Inflammatory macrophage treated with lipopolysaccharide for 1 hour (primary cell): ENCODE measurements at places on chromosomes 12 and 14.

DNA sequence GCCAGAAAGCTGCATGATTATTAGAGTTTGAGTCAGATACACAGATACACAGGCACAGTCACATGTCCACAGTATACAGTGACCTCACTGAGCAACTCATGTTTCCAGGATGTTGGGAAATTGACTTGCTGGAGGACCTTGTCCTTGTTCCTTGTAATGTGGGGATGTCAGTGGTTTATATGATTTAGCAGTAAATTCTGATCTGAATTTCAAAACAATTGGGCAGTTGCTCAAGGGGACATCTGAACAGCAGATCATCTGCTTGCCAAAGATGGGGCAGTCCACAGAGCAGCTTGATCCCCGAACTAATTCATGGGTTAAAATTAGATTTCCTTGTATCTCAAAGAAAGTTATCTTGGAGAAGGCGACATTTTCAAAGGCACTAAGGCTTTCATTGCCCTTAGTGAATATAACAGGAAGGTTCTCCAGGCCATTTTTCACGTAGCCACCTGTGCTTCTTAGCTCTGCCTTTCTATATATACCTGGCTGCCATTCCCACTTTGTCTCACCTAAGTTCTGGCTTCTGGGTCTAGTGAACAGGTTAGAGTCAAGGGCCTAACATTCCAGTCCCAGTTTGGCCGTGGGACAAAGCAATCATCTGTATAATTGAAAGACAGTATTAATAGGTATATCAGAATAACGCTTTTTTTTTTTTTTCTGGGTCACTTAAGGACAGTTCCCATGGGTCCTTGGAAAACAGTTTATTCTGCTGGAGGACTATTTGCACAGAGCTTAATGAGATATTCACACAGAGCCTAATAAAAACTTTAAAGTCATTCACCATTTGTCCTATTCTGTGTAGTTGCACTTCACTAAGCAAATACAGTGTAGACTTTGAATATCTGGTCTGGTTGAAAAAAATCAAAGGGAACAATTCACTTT lies 64.9 kb upstream of the STRN3 start:
- DNase-seq, result peak; percentile 100

DNA sequence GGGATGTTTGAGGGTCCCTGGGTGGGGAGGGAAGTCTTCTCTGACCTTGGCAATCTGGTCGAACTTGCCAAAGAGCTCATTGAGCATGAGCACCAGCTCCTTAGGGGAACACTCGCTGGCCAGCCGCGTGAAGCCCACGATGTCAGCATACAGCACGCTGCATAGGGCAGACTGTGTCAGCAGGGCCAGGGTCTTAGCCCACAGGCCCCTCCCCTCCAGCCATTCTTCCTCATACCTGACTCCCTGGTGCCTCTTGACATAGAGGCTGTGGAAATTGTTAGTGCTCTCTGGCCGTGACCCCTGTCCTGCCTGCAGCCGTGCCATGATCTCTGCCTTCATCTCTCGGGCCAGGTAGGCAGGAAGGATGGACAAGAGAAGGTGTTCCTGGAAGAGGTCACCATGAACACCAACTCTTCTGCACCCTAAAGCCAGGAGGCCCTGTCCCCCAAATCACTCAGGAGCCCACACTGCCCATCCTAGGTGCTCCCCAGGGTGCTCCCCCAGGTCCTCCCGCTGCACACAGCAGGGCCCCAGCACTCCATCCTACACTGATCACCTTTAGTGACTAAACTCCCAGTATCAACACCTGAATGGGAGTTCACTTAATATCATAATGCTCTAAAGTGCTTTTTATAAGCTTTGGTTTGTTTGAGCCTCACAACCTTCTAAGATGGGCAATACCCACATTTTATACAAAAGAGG lies 3.7 kb downstream of the ADCY4 start:
- no peak for DNase-seq

DNA sequence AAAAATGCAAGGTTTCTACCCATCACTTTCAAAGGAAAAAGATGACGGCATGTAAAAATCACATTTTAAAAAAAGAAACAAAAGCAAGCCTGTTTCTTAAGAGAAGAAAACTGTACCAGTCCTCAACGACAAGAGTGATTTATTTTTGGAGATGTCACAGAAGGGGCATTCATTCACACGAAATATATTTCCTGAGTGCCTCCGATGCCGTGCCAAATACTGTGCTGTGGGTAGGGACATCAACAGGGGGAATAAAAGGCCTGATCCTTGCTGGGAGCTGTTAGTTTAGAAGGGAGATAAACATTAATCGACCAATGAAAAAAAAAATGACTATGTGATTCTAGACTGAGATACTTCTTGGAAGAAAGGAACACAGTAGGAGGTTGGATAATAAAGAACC lies 297.5 kb upstream of the SOX5 start:
- DNase-seq, result no peak

- DNase-seq, result peak; percentile 17
These were observed 706 bp upstream of the DIO2 start for GRCh38 chr14:80212023-80212397.

DNA sequence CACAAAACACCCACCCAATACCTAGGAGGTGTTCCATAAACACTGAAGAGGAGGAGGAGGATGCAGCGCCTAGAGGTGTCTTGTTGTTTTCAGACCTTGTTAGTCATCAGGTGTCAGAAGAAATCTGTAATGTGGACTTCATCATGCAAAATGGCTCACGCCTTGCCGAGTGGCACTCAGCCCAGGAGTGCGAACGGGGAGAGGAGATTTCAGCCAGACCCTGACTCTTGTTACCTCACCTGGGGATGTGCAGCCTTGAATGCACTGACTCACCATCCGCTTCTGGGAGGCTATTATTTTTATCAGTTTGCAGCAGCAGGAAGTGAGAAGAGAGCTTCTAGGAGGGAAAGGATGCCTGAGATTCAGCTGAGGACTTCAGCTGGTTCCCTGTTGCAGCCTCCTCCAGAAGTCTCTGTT lies 48.2 kb upstream of the PLXNC1 start:
- DNase-seq, result no peak

DNA sequence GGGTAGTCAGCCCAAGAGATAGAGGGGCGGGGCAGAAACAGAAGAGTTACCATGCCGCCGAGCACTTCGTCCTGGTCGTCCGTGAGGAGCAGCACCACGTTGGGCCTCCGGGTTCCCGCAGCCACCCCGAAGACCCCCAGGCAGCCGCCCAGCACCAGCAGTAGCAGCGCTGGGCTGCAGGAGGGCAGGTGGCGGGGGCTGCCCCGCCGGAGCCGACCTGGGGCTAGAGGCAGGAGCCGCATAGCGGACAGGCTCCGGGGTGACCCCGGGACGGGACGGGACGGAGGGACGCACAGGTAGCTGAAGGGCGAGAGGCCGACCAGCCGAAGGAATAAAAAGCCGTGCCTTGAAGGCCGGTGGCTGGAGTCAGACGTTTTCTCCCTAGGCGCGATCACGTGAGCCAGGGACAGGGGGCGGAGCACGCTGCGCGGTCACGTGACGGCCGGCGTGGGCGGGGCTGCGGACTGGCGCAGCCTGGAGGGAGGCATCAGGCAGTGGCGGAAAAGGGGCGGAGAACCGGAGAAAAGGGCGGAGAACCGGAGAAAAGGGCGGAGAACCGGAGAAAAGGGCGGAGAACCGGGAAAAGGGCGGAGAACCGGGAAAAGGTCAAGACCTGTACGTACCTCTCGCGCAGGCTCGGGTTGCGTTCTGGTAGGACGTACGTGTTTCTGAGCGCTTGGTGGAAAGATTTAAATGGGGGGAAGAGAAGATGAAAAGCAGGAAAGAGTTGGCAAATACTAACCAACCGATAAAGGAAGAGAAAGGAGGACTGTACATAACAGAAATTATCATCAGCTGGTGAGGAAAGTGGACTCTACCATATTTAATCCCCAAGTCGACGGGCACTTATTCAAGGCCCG lies at the start of gene GNS:
GNS (minus strand) TSS at position 372 of the 860 bp plus-strand sequence; CDS start at position 242, 130 bp downstream.
- peak; percentile 99 for DNase-seq

DNA sequence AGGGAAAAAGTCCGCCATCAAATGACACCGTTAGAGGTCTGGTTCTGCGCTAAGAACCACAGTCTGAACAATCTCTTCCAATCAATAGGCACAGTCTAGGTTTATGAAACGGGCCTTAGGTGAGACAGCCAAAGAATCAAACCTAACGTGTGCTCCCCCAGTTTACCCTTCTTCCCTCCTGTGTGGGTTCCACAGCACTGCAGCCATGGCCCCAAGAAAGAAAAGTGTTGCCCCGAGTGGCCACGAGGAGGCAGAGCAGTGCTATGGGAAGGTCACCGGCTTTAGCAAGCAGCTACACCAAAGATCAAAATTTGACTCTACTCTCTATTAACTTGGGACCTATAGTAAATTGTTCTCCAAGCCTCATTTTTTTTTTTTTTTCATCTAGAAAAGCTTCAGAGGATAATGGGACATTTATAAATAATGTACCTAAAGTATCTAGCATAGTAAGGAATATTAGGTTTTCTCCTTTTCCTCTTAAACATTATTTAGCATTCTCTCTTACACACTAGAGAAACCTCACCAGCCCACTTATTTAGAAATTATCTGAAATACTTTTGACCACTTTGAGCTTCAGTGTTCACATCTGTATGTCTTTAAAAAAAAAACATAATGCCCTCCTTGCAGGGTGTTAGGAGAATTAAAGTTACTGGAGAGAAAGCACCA lies 70.2 kb upstream of the GPHB5 start:
- peak; percentile 69 for DNase-seq

DNA sequence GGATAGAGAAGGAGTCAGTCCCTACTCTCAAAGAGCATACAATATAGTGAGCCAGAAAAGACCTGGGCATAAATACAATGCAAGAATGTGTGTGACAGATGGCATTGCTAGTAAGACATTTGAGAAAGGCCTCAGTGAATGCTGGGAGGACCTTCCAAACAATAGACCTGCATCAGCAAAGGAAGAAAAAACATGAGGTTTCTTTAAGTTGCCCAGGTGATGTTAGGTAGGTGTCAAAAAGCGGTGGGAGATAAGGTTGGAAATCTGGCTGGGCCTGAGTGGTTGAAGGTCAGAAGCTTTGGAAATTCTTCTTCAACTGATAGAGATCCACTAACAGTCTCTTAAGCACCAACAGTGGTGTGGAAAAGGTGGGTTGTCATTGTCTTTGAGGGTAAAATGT lies 50.5 kb upstream of the FRS2 start:
- DNase-seq, result no peak

DNA sequence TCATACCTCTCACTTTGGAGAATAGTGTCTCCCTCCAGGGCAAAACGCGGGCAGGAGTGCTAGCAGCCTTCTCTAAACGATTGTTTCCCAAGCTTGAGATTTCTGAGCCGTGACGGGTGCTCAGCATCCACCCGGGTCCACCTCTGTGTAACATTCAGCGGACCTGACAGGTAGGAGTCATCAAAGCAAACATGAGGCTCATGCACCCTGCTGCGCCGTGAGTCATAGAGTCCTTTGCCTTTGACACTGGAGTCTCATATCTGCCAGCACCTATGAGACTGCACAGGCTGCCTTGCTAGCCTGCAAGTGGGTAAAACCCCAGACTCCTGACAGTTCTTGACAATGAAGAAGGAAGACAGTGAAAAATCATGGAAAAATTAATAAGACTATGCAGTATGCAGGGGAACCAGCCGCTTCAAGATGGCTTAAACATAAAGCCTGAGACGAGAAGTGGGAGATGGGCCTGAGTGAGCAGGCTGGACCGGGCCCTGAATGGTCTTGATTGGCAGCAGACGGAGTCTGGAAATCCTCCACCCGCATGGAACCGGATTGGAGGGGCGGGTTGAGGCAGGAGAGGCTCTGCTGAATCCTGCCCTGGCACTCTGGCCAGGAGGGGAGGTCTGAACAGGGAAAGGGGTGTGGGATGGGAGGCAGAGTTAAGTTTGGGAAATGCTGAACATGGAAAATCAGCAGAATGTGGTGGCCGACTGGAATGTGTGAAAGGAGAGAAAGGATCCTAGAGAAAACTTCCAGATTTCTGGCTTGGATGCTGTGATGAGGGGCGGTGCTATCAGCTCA lies 54.2 kb downstream of the LGMN start:
- no peak for DNase-seq

DNA sequence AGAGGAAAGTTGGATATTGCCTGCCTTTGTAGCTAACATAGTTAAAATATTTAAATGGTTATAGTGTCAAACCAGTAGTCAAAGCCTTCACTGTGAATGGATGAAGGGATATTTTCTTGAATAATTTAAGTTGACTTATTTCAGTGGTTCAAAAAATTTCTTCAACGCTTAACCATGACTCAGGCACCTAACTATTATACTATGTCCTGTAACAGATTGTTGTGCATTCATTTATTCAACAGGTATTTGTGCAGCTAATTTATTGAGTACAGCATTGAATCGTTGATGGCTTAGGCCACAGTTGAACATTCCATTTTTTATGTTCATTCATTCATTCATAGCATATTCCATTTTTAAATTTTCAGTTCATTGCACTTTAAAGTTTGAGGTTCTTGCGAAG lies 9.2 kb downstream of the HIF1A start:
- no peak for DNase-seq

- DNase-seq, result no peak
These were observed 114.0 kb downstream of the BEGAIN start for GRCh38 chr14:100473249-100473648.

- DNase-seq, result no peak
These were observed 195.8 kb downstream of the FOXN3 start for GRCh38 chr14:89221109-89221810.

DNA sequence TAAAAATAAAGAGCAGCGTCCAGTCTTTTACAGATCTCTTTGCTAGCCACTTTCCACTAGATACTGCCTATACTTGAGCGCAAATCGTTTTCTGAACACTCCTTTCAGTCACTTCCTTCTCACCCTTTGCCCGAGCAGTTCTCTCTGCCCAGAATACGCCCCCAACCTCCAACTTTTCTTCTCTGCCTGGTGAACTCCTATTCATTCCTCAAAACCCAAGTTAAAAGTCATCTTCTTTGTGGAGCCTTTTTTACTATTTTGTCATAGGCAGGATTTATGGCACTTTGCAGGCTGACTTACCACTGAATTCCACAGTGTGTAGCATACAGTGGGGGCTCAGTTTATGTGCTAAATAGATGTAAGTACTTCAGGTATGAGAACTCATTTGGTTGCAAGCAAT lies 4.0 kb downstream of the CCDC63 start:
- DNase-seq, result no peak

GRCh38 chr14:24063263-24063836 lies 8.0 kb upstream of the CPNE6 start:
- DNase-seq, result no peak

- DNase-seq, result no peak
These were observed 10.4 kb downstream of the ACTN1 start for GRCh38 chr14:68968721-68969120.

DNA sequence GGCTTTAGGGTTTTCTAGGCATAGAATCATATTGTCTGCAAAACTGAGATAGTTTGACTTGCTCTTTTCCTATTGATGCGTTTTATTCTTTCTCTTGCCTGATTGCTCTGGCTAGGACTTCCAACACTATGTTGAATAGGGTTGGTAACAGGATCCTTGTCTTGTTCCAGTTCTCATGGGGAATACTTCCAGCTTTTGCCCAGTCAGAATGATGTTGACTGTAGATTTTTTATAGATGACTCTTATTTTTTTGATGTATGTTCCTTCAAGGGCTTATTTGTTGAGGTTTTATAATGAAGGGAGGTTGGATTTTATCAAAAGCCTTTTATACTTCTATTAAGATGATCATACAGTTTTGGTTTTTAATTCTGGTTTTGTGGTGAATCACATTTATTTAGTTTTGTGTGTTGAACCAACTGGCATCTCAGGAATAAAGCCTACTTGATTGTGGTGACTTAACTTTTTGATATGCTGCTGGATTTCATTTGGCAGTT lies 478.2 kb downstream of the TMEM117 start:
- no peak for DNase-seq

- DNase-seq, result no peak
These were observed 72.8 kb downstream of the SLCO1B3 start for GRCh38 chr12:20883288-20883687.

- no peak for DNase-seq
These were observed 63.6 kb downstream of the CHGA start for GRCh38 chr14:92986254-92987147.
